Suprapubic skin (tissue), 4 donors: ENCODE measurements at places on chromosomes 7 and 10. TPM values are rescaled to one million over a fixed set of nuclear protein-coding genes. Genes with fewer than 3 reads are reported as not detected.

- peaks cover 24% of the 10 kb centered on the region for H3K36me3 ChIP-seq
- H3K27ac ChIP-seq = no peak overlapping the region
- no peak overlapping the region for H3K4me3 ChIP-seq
Observed at GRCh38 chr10:27541796-27542729, 38.0 kb downstream of the RAB18 start.

GRCh38 chr10:50846753-50847152 lies 38.7 kb downstream of the A1CF start:
- H3K27ac ChIP-seq = no peak overlapping the region
- no peaks in the 10 kb centered on the region for H3K27me3 ChIP-seq
- H3K36me3 ChIP-seq = no peaks in the 10 kb centered on the region

DNA sequence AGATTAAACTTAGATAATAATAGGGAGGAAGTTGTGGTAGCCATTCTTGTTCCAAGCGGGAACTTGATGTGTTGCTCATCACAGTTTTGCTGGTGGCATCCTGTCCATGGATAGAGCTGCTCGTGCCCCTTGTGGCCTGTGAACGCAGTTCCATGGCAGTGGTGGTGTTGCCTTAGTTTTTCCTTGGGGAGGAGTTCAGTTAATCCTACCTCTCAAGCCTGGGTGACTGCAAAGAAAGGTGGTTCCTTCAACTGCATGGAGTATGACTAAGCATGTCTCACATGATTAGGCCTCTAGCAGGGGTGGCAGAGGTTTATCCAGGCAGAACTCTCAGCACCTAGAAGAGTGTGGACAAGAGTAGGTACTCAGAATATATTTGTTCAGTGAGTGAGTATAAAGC lies 99.7 kb downstream of the MAPK8 start:
- H3K4me1 ChIP-seq = no peaks in the 10 kb centered on the region
- H3K27ac ChIP-seq = no peak overlapping the region
- H3K4me3 ChIP-seq = no peak overlapping the region
- H3K27me3 ChIP-seq = no peaks in the 10 kb centered on the region
- peaks cover 30% of the 10 kb centered on the region for H3K36me3 ChIP-seq
- no peak for DNase-seq

DNA sequence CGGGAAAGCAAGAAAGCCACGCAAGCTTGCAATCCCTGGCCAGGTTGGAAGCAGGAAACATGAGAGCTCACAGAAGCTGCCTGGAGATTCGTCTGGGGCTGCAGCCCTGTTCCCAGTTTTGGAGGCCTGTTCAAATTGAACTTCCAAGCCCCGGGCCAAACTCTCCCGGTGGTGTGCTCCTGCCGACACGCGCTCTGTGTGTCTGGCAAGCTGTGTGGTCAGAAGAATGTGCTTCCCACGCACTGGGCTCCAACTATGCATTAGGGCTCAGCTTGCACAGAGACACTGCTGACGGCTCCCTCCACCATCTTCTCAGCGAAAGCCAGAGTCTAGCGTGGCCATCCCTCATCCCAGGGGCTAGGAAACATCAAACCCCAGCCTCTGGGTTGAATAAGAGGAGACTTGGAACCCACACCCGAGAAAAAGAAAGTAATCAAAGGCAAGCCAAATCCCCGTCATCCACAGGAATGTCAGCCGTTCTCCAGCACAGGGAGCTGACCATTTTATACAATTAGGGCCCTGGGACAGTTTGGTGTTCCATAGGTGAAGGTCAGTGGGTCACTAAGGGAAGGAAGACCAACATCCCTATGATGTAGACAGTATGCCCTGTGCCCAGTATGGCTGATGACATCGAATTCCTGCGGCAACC lies 107.2 kb downstream of the FGFR2 start:
- no peak overlapping the region for H3K27ac ChIP-seq
- peaks cover 4% of the 10 kb centered on the region for H3K36me3 ChIP-seq

GTF2IRD1 gene
- total RNA-seq = 23.1 TPM

GHRHR gene
- not detected for total RNA-seq

RBP3 gene
- not detected for total RNA-seq

DNA sequence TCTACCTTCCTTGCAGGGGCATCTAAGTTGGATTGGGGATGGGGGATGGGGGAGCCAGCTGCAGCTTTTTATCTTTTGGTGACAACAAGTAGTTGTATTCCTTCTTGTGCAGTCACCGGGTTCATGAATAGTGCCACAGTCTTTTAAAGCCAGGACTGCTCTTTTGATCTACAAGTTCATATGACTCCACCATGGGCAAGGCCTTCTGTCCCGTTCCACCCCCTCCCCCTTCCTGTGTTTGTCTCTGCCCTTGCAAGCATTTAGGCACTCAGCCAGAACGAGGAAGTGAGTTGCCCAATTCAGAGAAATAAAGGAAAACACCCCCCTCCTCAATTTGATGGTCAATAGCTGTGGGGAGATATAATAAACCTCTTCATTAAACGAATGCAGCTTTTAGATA lies 44.8 kb upstream of the EGR2 start:
- no peak overlapping the region for H3K27ac ChIP-seq
- H3K36me3 ChIP-seq = no peaks in the 10 kb centered on the region
- H3K4me1 ChIP-seq = no peaks in the 10 kb centered on the region
- DNase-seq = no peak
- H3K27me3 ChIP-seq = no peaks in the 10 kb centered on the region

DNA sequence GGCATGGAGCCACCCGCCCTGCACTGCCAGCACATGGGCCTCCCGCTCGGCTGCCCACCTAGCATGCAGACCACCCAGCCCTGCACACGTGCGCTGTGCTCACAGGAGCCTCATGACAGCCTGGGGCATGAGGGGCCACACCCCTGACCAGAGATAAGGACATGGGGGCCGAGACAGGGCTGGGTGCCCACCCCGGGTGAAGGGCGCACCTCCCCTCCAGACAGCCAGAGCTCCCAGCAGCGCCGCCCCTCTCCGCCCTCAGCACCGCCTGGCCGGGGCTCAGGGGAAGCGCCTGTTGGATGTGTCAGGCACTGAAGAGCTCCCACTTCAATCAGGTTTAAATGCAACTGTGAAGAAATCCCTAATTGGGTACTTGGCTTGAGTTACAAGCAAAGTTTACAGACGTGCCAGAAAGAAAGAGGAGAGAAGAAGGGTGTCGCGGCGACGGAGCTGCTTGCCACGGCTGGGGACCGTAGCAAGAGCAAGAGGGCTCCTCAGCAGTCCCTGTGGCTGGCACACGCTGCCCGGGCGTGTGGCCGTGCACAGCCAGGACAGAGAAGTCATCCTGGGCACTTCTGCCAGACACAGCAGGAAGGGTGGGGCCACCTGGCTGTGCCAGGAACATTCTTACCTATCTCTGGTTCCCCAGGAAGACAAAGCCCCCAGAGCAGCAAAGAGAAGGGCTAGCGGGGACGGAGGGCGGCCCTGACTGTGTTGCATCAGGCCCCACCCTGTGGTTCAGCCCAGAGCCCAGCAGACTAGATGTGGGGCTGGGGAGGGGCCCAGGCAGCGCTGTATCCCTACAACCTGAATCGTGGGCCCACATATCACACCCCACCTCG lies 247.4 kb downstream of the ELFN1 start:
- no peak overlapping the region for H3K4me3 ChIP-seq
- H3K27me3 ChIP-seq = no peaks in the 10 kb centered on the region
- H3K27ac ChIP-seq = no peak overlapping the region
- H3K36me3 ChIP-seq = no peaks in the 10 kb centered on the region

DNA sequence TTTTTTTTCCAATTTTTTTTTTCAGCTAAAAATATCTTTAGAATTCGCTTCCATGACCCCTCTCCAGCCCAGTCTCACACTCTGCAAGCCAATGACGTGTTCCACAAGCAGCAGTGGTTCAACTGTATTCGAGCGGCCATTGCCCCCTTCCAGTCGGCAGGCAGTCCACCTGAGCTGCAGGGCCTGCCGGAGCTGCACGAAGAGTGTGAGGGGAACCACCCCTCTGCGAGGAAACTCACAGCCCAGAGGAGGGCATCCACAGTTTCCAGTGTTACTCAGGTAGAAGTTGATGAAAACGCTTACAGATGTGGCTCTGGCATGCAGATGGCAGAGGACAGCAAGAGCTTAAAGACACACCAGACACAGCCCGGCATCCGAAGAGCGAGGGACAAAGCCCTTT lies 42.8 kb downstream of the CALML5 start:
- peaks cover 72% of the 10 kb centered on the region for H3K36me3 ChIP-seq
- H3K4me1 ChIP-seq = peaks cover 3% of the 10 kb centered on the region
- H3K27ac ChIP-seq = no peak overlapping the region

DNA sequence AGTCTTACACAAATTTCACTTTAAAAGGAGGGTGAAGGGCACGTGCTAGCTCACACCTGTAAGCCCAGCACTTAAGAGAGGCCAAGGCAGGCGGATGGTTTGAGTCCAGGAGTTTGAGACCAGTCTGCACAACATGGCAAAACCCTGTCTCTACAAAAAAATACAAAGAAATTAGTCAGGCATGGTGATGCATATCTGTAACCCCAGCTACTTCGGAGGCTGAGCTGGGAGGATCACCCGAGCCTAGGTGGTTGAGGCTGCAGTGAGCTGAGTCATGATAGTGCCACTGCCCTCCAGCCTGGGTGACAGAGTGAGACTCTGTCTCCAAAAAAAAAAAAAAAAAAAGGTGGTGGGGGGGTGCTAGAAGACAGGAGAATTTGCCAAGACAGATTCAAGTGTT lies 237.3 kb upstream of the KLF14 start:
- H3K4me3 ChIP-seq = no peak overlapping the region
- no peak overlapping the region for H3K27ac ChIP-seq
- H3K36me3 ChIP-seq = peaks cover 7% of the 10 kb centered on the region
- DNase-seq = no peak

GRCh38 chr7:105399043-105399725 lies 10.5 kb upstream of the SRPK2 start:
- no peaks in the 10 kb centered on the region for H3K4me1 ChIP-seq
- H3K27ac ChIP-seq = no peak overlapping the region
- no peaks in the 10 kb centered on the region for H3K36me3 ChIP-seq

- no peak overlapping the region for H3K27ac ChIP-seq
- H3K36me3 ChIP-seq = no peaks in the 10 kb centered on the region
- no peaks in the 10 kb centered on the region for H3K4me1 ChIP-seq
- H3K4me3 ChIP-seq = no peak overlapping the region
Observed at GRCh38 chr7:67429735-67430134, 433.1 kb downstream of the TYW1 start.

GRCh38 chr10:116245156-116245555 lies 27.9 kb downstream of the GFRA1 start:
- no peak overlapping the region for H3K27ac ChIP-seq
- DNase-seq = no peak
- H3K4me3 ChIP-seq = no peak overlapping the region

- H3K36me3 ChIP-seq = no peaks in the 10 kb centered on the region
- no peak for DNase-seq
- no peaks in the 10 kb centered on the region for H3K27me3 ChIP-seq
- no peak overlapping the region for H3K27ac ChIP-seq
Observed at GRCh38 chr10:121662945-121663917, 65.0 kb upstream of the FGFR2 start.
